Type B pancreatic cell (in vitro differentiated cells): ENCODE measurements at places on chromosomes 7 and 10. TPM values are rescaled to one million over a fixed set of nuclear protein-coding genes. Genes with fewer than 3 reads are reported as not detected.
A peak's percentile ranks its signal among the peaks of the same experiment; 100 is the strongest.

DNA sequence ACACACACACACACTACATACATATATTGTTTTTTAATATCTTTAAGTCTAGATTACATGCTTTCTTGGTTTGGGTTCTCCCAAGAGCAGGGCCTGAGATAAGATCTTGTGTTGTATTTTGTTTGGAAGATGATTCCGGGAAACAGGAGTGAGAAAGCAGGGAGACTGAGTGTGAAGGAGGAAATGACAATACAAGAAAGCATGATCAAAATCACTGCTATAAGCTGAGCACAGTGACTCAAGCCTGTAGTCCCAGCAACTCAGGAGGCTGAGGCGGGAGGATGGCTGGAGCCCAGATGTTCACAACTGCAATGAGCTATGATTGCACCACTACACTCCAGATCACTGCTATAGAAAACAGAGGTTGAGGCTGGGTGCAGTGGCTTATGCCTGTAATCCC lies 267.6 kb downstream of the SKIDA1 start:
- DNase-seq, result no peak

Gene CFAP43
- 1.6 and 7.6 TPM in 2 replicates for total RNA-seq

Gene C10orf95
- 0.75 and 2.3 TPM in 2 replicates for total RNA-seq

GRCh38 chr7:91212582-91212981 lies 51.7 kb upstream of the FZD1 start:
- no peak for DNase-seq

DNA sequence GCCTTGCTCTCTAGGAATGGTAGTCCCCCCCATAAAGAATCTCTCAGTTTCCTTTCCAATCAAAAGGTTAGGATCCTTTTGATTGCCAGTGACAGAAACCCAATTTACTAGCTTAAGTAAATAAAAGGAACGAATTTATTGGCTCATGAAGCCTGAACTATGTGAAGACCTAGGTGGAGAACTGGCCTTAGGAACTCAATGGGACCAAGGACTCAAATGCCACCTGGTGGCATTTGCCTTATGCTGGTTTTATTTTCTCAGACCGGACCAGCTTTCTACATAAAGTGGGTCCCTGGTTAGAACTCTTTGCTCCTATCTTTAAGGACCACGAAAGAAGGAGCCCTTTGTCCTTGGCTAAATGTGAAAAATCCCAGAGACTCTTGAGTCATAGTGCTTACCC lies 25.4 kb downstream of the CFTR start:
- DNase-seq, result no peak

Gene GCK
- 5.6 and 6.7 TPM in 2 replicates for total RNA-seq

Gene CTNNA3
- 2.6 and 2.9 TPM in 2 replicates for total RNA-seq

- no peak for DNase-seq
Measured at GRCh38 chr7:37281368-37282092, 167.1 kb downstream of the ELMO1 start.

DNA sequence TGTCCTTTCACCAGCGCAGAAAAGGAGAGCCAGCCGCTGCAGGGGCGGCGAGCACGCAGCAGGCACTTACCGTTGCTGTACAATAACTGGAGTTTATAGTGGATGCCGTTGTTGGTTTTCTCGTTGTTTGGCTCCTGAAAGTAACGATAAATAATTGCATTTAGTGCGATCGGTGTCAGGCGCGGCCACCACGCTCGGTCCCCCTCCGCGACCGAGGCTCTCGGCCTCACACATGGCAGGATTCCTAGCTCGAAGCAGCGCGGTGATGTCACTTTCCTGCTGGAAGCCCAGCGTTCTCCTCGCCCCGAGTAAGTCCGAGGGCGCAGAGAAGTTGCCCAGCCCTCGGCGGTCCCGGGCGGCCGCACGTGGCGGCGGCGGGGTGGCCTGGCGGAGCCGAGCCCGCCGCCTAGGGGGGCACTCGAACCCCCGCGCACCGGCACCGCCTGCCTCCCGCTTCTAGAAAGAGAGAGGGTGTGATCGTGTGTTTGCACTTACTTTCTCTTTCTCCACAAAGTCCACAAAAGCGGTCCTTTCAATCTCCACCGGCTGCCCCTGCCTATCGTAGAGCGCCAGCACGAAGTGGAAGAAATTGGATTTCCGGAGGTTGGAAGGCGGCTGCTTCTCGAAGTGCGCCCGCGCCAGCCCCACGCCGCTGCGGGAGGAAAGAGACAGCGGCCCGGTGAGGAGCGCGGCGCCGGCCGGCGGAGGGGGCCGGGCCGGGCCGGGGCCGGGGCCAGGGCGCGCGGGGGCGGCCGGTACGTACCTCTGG lies 1.0 kb downstream of the EBF3 start:
- DNase-seq, result peak; percentile 69

- DNase-seq, result no peak
Measured at GRCh38 chr10:19853831-19854230, 37.6 kb downstream of the PLXDC2 start.

Gene IDI2
- not detected in 2 replicates for total RNA-seq

- no peak for DNase-seq
Measured at GRCh38 chr7:25967278-25968204, 184.5 kb upstream of the NFE2L3 start.

DNA sequence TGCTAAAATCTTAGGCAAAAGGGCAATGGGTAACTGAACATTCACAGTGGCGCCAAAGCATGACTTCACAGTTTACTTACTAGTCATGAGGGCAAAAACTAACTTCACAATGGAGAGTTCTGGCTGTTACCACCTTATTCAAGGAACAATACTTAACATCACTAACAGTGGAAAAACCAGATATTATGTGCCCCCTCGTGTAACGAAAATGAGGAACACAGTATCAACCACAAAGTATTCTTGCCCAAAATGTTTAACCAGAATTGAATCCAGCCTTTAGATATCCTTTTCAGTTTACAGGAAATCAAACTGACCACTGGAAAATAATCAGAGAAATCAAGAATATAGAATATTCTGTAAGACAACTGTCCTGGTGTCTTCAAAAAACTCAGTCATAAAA lies 9.5 kb downstream of the C7orf25 start:
- DNase-seq, result no peak

GRCh38 chr7:105876964-105877601 lies 684 bp upstream of the ATXN7L1 start:
- DNase-seq, result no peak

- no peak for DNase-seq
Measured at GRCh38 chr10:114553436-114553835, 104.6 kb downstream of the ABLIM1 start.

Gene GSTO2
- total RNA-seq, result 2.8 and 8.2 TPM in 2 replicates

Gene C7orf33
- not detected in 2 replicates for total RNA-seq

GRCh38 chr7:70071766-70072165 lies 473.5 kb downstream of the AUTS2 start:
- DNase-seq, result no peak

GRCh38 chr10:5047912-5048628 lies 44.4 kb upstream of the AKR1C2 start:
- no peak for DNase-seq

DNA sequence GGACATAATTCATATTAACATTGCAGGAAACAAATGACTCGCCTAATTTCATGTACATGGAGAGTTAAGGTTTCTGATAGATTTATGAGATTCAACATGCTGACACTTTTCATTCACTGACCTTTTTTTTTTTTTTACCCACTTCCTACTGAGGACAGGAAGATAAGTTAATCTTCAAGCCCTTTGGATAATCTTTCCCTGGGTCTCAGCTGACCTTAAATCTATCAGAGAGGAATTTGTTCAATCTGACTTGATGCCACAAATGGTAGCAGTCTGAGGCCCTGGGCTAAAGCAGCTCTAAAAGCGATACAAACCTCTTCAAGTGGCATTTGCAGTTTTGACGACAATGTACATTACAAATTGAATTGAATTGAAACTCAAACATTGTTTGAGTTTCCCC lies 493.3 kb upstream of the SORCS1 start:
- no peak for DNase-seq

- no peak for DNase-seq
Measured at GRCh38 chr7:1463676-1464223, 4.5 kb upstream of the MICALL2 start.

Gene HACD1
- total RNA-seq, result 7.9 and 16.4 TPM in 2 replicates

Gene ZNF479
- not detected in 2 replicates for total RNA-seq

- DNase-seq, result no peak
Measured at GRCh38 chr10:113035732-113036312, 85.8 kb downstream of the TCF7L2 start.

DNA sequence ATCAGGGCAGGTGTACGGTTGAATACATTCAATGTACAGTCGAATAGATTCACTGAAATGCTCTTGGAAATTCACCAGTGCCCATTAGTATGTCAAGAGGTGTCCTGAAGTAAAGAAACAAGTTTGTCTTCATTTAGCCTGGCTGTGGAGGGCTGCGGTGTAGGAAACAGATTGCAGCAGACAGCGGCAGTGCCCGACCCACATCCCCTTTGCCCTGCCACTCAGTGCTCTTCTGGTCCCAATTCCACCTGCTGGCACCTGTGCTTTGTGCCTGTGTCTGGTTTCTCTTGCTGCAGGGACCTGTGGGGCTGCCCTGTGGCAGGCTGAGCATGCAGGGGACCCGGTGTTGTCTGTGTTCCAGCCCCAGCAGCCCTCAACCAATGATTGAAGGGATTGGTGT lies 183.7 kb downstream of the RPS24 start:
- DNase-seq, result no peak

DNA sequence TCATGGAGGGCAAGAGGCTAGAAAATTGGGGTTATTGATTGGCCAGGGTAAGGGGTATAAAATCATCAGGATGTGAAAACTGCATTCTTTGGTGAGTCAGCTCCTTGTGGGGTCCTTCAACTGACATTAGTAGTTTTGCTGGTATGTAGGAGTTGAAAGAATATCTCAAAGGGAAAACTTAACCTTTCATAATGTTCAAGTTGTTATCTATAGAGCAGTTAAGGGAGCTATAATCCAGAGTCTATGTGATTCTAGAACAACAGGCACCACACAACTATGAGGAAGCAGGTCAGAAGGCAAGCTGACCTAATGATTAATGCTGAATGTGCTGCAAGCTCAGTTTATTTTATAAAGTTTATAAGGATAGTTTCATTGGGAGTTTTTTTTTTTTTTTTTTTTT lies 13.7 kb downstream of the PRPS1L1 start:
- no peak for DNase-seq
